ENCODE measurements at places on chromosomes 13 and 19. TPM values are rescaled to one million over a fixed set of nuclear protein-coding genes. Genes with fewer than 3 reads are reported as not detected.

Gene ZNF730
- total RNA-seq: 0.36 TPM

Gene WTIP
- total RNA-seq: 3.3 TPM

Gene ICAM4
- total RNA-seq: not detected

DNA sequence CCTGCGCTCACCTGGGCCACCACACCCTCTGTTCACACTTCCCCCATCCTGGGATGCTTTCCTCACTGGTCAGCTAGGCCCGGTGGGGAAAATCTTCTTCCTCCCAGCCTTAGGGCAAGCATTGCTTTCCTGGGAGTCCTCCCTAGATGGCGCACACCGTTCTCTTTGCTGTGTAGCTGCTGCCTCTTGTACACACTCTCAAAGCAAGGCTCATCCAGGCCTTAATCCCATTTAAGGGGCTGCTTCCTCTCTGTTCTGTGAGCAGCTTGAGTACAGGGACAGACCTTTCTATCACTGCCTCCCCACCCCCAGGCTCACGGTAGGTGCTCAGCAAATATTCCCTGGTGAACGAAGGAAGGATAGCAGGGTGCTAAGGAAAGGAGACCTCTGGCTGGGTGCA lies 11.1 kb downstream of the SLC7A10 start:
- no peak for DNase-seq

DNA sequence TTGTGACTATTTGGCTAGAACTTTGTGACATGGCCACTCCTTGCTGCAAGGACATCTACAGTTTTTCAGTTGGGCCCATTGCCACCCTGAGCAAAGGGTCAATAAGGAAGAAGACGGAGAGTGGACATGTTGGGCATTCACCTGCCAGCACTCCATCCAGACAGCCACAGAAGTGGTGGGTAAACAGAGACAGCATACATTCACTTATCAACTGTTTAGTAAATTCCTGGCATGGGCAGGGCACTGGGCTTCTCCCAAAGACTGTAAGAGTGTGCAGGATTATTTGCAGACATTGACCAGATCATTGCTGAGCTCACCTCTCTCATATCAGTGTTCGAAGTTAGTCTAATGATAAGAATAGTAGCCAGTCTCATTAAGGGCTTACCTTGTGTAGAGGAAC lies 29.2 kb downstream of the SIPA1L3 start:
- DNase-seq: no peak

DNA sequence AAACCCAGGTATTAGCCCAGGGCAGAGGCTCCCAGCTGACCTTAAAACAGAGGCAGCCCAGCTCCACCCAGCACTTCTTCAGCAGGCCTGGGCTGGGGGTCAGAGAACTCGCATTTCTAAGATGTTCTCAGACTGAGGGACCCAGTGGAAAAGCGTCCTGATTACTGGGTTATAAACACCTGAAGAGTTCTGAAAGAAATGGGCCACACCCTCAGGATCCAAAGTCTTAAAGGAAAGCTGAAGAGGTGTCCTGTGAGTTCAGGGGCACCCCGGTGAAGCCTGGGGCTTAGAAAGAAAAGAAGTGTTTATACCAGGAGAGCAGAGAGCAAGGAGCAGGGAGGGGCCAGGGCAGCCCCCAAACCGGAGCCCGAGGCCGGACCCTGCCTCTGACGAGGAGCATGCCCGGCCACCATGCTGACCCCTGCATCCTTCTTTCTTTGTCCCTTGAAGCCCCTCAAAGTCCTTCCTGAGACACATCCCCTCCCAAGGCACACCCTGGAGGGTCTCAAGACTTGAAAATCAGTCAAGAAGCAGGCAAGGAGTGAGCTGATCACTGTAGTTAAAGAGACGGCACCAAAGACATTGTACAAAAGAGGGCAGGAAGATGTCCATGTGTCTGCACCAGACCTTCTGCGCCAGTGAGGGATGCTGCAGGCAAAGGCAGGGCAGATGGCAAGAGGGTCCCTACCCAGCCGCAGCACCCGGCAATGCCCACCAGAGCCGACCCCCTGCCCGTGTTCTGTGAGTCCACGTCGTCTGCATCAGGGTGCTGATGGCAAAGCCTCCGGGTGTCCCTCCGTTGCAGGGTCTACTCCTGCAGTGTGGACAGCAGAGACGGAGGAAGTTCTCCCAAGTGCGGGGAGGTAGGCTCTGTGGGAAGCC lies 10.6 kb upstream of the RAB20 start:
- DNase-seq: no peak

DNA sequence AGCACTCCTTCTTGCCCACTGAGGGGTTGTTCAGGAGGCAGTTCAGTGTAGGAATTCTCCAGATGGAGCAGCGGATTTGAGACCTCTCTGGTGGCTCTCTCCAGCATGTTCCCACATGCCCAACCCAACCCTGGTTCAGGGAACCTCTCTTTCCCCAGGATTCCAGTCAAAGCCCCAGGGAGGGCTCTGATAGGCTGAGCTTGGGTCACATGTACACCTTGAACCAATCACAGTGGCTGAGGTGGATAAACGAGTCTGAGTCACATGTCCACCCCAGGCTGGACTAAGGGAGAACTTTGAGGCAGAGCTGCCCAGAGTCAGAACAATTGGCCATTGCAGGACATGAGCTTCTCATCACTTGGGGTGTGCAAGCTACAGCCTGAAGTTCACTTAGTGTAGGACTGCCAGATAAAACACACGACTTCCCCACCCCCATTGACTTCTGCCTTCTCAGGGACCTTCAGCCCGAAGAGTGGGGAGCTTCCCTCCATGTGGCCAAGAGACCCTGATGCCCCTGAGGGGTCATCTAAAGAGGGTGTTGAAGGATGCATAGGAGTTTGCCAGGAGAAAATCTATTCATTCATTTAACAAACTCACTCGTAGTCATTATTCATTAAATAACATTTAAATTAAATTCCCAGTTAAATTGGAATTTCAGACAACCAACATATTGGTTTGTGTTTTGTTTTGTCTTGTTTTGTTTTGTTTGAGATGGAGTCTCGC lies 4.0 kb upstream of the MAST3 start:
- DNase-seq: no peak

DNA sequence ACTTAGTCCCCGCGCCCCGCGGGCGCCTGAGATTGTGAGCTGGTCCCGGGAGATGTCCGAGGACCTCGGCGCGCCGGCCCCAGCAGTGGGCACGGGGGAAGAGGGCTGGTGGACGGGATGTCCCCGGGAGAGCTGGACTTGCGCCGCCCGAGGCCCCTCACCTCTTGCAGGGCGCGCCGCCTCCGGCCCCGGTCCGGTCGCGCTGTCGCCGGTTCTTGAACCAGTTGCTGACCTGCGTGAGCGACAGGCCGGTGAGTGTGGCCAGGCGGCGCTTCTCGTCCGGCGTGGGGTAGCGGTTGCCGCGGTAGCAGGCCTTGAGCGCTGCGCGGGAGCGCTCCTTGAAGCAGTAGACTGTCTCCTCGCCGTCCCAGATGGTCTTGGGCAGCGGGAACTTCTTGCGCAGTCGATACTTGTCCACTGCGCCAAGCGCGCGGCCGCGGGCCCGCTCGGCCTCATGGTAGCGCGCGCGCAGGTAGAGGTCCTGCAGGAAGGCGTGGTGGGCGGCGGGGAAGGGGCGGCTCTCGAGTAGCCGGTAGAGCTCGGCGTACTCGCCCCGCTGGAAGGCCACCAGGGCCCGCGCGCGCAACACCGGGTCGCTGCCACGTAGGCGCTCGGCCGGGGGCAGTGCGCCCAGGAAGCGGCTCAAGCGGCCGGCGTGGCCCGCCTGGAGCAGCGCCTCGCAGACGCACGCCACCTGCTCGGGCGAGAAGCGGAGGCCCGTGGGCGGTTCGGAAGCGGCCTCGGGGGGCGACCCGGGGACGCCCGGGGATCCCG lies 984 bp downstream of the SIX5 start:
- peak; percentile 91 for DNase-seq

DNA sequence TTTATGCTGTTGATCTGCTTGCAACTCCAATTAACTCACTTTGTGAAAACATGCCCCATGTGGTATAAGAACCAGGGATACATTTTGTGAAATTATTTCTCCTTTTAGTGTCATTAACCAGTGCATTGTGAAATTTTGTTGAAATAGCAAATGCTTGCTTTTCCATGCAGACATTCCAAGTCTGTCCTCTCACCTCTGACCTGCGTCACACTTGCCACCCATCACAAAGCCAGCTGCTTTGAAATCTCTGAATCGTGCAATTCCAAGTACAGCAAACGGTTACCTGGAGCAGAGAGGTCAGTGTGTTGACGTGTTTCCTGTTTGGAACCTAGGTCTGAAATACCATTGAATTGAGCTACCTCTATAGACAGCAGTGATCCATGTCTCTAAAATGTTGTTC lies 4.9 kb upstream of the SLC25A15 start:
- no peak for DNase-seq

- DNase-seq: no peak
Measured at GRCh38 chr19:49636233-49636932, 3.6 kb downstream of the RRAS start.

DNA sequence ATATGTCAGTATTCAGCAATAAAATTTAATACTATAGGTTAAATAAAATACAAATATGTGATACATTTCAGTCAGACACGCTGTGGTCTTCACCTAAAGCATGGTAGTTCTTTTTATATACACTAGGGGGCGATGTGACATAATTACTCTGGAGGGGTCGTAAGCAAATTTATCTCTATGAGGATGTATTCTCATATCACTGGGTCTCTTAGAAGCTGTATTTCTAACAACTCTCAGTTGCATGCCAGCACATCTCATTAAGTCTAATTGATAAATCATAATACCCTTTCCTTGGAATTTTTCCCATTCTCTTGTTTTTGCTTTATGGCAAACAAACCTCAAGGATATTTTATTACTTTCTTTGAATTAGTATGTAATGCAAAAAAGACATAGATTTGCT lies 3.9 kb upstream of the PCDH17 start:
- DNase-seq: no peak

- no peak for DNase-seq
Measured at GRCh38 chr19:6041991-6042481, 64.1 kb upstream of the RANBP3 start.

- DNase-seq: no peak
Measured at GRCh38 chr19:47564081-47564480, 8.9 kb downstream of the ZNF541 start.

- peak; percentile 48 for DNase-seq
Measured at GRCh38 chr13:113091211-113091771, 14.3 kb upstream of the F7 start.

GRCh38 chr19:5956323-5956722 lies 21.6 kb downstream of the RANBP3 start:
- no peak for DNase-seq

GRCh38 chr13:51704399-51705313 lies 99.3 kb downstream of the DHRS12 start:
- DNase-seq: no peak

Data from sigmoid colon (tissue), 7 donors.